Dorsolateral prefrontal cortex (tissue), 122 donors: ENCODE measurements at places on chromosomes 1 and 21.

GRCh38 chr1:2391931-2392509, 379 bp downstream of the RER1 start:
- no peak for DNase-seq

GRCh38 chr1:167516404-167517388, 1.6 kb downstream of the CD247 start:
- no peak for DNase-seq

DNA sequence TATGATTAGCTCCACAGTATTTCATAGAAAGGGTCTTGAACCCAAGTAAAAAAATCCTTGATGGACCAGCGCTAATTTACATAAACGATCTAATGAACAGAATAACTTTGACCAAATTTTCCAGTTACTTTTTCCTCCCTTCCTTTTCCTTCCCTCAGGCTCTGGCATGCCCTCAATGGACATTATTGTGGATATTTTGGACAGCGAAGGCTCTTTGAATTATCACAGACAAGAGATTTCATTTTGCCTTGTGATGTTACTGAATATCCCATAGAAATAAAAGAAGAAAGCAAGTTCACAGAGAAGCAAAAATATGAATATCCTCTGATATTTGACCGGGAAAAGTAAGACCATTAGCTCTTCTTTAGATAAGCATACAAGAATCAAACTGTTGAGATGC, 60.3 kb upstream of the EXO1 start:
- DNase-seq: no peak

- no peak for DNase-seq
These were observed 15.5 kb upstream of the HMGB4 start for GRCh38 chr1:33848205-33848937.

- DNase-seq: no peak
These were observed 16.4 kb upstream of the ZNF281 start for GRCh38 chr1:200426196-200426595.

- no peak for DNase-seq
These were observed 37.2 kb downstream of the KANK4 start for GRCh38 chr1:62281922-62282555.

DNA sequence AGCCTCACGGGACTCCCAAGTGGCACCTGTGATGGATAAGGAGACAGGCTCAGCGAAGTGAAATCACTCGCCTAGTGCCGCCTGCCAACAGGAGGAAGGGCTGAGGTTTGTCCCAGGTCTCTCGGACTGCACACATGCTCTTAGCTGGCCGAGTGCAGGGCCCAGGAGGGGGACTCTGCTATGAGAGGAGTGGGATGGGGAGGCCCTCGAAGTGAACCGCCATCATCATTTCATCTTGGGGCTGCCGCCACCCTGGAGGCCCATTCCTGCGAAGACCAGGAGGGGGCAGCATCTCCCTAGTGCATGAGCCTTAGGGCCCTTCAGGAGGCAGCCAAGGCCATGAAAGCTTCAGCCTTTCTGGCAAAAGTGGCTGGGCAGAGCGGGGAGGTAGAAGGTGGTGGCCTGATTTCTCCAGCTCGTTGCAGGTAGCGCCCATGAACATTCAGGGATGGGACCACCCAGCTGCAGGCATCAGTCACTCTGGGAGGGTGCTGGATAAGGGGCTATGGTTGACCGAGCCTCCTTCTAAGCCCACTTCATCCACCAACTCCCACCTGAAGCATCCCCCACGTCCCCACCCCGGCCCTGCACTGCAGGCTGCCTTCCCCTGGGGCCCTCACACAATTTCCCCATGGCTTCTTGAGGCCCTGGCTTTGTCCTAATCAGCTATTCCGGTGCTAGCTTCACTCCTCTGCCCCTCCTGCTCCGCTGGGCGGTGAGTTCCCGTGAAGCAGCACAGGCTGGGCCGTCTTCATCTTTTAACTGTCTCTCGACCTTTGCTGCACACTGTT, 17.2 kb upstream of the RASSF5 start:
- peak; percentile 78 for DNase-seq

DNA sequence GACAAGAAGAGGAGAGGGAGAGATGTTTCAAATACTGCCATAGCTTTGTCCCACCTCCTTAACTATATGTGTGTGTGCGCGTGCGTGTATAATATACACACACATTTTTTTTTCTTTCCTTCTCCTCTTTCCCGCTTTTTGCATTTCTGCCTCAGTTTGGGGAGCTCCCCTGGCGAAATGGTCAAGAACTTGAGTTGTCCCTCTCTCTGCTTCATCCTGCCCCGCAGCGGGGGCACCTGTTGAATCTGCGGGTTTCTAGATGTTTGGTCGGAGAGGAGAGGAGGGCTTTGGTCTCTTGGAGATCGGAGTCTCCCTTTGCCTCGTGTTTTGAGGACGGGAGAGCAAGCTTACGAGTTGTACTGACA, 504 bp downstream of the SCCPDH start:
- no peak for DNase-seq

- no peak for DNase-seq
These were observed 62.7 kb downstream of the SDC3 start for GRCh38 chr1:30845904-30846290.

DNA sequence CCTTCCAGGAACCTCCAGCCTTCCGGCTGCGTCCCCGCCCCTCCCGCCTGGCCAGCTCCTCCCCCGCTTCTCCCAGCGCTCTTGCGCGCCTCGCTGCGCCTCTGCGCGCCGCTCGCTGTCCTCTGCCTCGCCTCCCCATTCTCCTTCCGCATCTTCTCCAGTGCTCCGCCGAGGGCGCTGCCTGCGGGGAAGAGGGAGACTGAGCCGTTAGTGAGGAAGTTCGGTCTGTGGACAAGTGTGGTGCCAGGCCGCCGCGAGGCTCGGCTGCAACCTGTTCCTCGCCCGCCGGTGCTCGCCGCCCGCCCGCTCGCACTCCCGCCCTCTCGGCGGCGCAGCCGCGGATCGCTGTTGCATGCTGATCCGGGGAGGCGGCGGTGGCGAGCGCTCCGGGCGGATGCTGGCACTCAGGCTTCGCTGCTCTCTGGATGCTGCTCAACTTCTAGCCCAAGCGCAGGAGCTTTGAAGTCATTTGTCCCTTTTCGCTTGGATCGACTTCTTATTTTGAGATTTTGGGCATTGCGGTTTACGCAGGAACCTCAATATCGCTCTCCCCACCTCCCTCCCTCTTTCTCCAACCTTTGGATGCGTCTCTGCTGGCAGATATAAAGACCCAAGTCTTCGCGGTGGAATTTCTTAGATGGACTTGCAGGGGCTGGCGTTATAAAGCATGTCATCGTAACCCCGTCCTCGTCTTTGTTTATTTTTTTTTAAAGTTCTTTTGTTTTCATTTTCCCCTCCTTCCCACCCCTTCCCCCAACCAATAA, 614 bp upstream of the CACNA1E start:
- peak; percentile 52 for DNase-seq

GRCh38 chr1:1004780-1005697, 5.1 kb upstream of the HES4 start:
- no peak for DNase-seq

- DNase-seq: no peak
These were observed 21.4 kb downstream of the AIM2 start for GRCh38 chr1:159055181-159055641.

DNA sequence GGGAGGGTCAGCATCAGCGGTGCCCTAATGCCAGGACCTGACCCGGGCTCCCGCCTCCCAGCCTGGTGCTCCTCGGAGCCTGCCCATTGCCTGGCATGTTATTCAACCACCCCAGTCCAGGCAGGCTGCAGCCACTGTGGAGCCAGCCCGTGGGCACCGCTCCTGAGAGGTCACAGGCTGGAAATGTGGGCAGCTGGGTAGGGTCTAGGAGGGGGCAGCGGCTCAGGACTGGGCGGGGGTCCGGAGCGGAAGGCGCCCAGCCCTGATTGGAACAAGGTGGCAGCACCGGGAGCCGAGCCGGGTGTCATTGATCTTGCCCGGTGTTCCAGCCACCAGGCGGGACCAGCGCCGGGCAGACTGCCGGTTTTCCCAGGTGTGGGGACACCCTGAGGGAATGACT, 12.7 kb upstream of the RUNX3 start:
- DNase-seq: no peak

GRCh38 chr1:69328186-69328585, 239.5 kb upstream of the LRRC7 start:
- no peak for DNase-seq

DNA sequence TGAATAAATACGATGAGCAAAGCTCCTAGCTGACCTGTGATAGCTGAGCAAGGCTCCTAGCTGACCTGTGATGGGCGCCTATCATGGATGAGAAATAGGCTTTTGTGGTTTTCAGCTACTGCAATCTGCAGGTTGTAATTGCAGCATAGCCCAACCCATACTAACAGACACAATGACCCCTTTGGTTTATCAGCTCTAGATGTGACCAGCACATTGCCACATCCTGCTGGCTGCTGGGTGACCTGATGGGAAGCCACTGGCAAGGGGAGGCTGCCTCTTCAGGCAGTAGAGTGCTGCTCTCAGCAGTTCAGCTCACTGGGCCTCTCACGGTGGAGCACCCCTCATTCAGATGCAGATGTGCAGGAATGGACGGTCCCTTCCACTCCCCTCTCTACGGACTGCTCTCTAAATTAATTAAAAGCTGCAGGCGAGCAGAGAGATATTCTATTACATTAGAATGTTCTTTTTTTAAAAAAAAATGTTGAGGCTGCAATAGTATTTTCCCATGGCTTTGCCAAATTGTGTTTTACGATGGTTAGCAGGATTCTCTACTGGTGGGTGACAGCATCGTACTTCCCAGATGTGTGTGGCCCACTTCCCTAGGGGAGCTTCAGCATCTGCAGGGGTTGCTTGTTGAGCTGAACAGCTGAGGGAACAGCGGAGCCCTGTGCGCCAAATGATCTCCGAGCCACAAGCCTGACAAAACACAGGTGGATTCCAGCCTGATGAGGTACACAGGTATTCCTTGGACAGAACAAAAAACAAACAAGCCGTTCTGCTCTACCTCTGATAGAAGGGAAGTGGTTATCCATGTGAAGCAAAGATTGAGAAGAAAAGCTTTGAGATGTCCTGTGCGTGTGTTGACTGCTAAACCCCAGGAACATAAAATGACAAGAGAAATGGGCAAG, 65.0 kb downstream of the SYT6 start:
- no peak for DNase-seq

- DNase-seq: no peak
These were observed 365.3 kb upstream of the PROX1 start for GRCh38 chr1:213622365-213623063.

- DNase-seq: no peak
These were observed 362.0 kb downstream of the ADGRL2 start for GRCh38 chr1:82162486-82163420.

- DNase-seq: no peak
These were observed 3.6 kb downstream of the THEM5 start for GRCh38 chr1:151849871-151850270.

DNA sequence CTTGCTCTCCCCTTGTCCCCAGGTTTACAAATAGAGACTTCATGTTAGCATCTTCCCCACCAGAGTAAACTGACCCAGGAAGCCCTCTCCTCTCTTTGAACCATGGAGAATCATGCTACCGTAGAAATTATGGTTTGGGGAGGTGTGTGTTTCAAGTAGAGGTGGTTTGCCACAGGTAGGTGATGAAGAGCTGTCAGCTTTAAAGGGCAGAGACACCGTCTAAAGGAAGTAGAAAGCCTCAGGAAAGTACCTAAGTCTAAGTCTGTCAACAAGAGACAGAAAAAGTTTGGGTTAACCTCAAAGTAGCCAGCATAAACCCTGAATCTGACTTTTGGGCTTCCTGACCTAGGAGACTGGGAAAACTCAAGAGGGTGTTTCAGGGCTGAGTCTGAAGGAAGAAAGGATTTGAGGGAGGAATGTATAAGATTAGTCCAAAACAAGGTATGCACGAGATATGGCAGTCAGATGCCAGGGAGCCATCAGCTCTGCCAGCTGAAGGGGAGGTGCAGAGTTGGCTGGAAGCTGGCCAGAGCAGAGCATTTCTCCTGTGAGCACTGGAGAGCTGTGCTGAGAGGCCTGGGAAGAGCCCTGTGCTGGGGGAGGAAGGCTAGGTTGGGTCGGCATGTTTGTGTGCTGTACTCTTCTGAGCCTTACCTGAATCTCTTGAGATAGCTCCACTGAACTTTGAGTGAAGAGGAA, 14.3 kb downstream of the ADAMTSL4 start:
- no peak for DNase-seq

GRCh38 chr1:50720457-50721053, 239.5 kb downstream of the FAF1 start:
- DNase-seq: no peak

GRCh38 chr21:27168084-27168483, 201.2 kb upstream of the ADAMTS5 start:
- DNase-seq: no peak

DNA sequence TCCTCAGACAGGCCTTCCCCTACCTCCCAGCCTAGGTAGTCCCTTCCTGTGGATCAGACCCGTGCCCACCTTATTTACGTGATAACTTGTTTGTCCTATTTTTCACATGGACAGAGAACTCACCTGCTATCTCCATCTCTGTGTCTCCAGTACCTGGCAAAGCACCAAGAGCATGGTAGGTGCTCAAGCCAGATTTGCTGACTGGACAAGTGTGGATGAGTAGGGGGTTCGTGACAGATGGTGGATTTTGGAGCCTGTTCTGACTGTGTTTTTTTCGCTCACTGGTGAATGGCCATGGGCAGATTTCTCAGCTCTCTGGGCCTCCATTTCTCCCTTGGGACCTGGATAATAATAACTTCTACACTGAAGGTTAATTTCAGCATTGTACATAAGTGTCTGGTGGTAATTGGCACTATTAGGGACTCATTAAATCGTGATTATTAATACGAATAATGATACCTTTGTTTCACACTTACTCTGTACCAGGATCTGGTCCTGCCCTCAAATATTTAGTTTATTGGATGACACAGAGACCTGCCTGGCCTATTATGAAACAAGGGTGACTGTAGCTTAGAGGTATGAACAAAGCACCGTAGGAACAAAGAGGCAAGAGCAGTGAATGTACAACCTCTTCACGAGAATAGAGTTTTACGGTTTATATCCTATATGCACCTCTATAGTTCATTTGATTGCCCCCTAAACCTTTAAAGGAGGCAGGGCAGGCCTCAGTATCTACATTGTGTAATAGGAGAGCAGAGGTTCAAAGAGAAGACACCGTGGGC, 24.5 kb upstream of the SLC26A9 start:
- DNase-seq: no peak

DNA sequence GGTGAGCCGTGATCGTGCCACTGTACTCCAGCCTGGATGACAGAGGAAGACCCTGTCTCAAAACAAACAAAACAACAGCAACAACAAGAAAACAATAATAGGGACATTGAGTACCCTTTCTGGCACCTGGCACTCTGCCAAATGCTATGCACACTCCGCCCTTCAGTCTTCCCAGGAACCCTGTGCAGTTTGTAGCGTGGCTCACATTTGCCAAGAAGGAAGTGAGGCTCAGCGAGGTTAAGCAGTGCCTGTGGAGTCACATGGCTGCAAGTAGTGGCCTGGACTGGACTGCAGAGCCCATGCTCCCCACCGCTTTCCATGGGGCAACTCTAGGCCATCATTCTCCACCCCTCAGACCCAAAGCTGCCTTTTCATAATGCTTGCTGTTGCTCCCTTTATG, 5.3 kb upstream of the EVA1B start:
- no peak for DNase-seq

GRCh38 chr1:89631816-89632656, 884 bp upstream of the LRRC8C start:
- DNase-seq: no peak

DNA sequence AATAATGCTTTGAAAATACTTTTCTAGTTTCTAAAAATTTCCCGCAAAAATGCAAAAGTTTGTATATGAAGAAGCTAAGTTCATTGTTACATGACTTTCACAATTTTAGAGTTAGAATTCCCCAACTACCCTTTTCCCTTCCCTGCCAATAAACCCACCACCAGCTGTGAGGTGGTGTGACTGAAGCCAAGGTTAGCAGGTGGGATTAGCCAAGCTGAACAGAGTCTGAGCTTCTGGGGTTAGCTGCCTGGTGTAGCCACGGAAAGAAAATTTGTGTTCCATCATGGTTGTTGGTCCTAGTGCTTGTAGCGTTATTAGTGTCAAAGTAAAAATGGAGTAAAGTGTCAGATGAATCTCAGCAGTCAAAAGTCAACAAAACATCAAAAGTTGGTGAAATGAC, 110.9 kb downstream of the ASTN1 start:
- no peak for DNase-seq
